CD4-positive, alpha-beta T cell treated with Interleukin-17A for 1 hour (primary cell): ENCODE measurements at places on chromosomes 11 and 22.

- no peak for DNase-seq
Observed at GRCh38 chr11:1746511-1746931, 3.9 kb downstream of the IFITM10 start.

DNA sequence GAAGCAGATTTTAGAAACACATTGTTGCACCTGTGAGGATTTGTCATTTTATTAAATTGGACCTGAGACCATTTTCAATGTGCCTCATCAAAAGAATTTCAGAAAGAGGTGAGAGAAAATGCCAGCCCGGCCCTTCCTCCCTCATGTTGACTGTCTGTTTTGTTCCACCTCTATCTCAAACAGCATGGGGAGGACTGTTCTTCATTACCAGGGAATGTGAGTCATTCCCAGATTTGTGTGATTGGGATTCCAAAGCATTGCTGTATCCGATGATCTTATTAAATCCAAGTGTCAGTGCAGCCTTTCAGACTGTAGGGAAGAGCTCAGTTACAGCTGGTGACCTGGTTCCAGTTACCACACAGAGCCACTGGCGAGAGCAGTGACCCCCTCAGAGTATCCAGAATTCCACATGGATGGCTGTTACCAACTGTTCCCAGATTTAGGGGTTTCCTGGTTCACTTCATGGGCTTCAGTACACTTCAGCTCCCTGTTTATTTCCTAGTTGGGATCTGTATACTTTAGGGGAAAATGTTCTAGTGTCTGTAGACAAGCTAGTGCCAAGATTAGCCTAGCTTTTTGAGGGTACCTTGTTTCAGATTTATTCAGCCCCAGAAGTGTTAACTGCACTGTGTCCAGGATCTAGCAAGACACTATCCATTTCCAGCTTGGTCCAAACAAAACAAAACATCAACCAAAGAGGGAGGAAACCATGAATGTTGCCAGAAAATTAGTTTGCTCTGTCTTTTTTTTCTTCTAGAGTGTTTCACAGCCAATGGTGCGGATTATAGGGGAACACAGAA is 20.9 kb downstream of the KREMEN1 start:
- DNase-seq = no peak

DNA sequence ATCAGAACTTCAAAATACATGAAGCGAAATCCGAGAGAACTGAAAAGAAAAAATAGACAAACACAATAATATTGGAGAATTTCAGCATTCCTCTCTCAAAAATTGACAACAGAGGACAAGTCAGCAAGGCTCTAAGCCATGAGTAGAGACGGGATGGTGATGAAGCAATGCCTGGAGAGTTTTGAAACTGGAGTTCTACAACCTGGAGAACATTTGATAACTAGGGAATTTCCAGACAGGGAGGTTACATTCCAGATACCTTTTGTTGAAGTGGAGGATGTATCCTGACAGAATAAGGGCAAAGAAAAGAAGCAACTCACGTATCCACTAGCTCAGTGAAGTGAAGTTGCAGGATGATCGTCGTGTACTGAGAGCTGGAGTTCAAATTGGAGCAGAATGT is 291.4 kb downstream of the CTTN start:
- DNase-seq = no peak

- DNase-seq = no peak
Observed at GRCh38 chr11:35173011-35173511, 34.1 kb downstream of the CD44 start.

GRCh38 chr11:47188259-47188658 is 2.0 kb upstream of the PACSIN3 start:
- DNase-seq = no peak
